ENCODE measurements at places on chromosomes 12 and 14. TPM values are rescaled to one million over a fixed set of nuclear protein-coding genes. Genes with fewer than 3 reads are reported as not detected.

GRCh38 chr12:121786440-121786825 is 7.1 kb downstream of the RHOF start:
- DNase-seq: peak; percentile 98

- no peak for DNase-seq
Measured at GRCh38 chr12:44370982-44371381, 505.1 kb downstream of the NELL2 start.

The KCNMB4 gene
- total RNA-seq: 3.0 TPM

- DNase-seq: peak; percentile 62
Measured at GRCh38 chr12:13233830-13234641, 37.5 kb downstream of the EMP1 start.

DNA sequence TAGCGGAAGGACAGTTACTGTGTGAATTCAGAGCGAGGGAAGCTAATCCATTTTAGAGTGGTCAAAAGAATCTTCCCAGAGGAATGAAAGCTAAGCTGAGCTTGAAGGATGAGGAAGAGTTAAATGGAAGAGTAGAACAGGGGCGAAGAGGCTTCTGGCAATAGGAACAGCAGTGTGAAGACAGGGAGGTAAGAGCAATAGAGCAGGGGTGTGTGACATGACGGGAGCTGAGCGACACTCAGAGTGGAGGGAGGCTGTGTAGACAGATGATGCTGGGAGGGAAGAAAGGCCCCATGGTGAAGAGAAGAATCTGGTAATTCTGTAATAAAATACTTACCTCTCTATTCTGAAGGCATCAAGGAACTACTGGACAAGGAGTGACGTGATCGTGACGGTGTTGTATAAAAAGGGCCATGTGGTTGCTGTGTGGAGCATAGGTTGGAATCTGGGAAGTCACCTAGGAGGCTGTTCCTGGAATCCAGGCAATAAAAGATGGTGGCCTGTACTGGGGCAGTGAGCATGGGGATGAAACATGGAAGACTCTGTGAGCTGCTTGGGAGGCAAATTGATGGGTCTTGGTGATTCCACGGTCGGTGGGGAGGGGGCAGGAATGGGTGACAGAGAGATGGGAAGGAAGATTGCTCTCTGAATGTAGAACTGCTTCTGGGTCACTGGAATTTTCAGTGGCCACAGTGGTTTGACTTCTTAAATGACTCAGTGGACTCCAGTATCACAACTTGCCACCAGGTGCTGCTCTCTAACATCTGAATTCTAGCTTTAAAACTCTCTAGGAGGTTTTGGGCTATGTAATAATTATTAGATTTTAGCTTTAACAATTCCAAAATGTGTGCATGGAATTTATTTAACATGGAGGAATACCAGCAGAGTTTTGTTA is 164.1 kb downstream of the ATP23 start:
- DNase-seq: peak; percentile 63

- DNase-seq: no peak
Measured at GRCh38 chr12:104171785-104172569, 34.0 kb upstream of the NFYB start.

GRCh38 chr12:71449373-71450070 is 9.9 kb downstream of the LGR5 start:
- DNase-seq: no peak

- DNase-seq: no peak
Measured at GRCh38 chr14:90644882-90645281, 171.3 kb downstream of the TTC7B start.

DNA sequence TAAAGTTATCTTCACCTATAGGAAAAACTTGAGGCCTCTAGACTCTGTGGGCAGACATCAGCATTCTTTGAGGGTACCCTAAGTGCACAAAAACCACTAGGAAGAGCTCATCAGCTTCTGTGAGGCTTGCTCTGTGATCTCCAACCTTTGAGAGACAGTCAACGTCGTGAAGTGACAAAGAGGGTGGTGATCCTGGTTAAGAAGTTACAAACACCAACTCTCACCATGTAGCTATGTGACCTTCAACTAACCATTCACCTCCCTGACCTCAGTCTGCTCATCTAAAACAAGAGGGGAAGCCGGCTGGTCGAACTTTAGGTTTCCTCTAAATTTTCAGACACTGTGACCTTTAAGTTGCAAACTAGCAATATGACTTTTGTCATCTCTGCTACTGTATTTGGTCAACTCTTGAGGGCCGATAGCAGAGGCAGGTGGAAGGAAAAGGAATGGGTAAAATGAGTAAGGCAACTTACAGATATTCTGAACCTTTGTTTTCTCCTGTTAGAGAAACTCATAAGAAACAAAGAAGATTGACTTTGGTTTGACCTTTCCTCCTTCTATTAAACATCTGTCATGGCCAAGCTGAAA is 103.2 kb upstream of the PARP11 start:
- DNase-seq: no peak

The NIN gene
- 7.1 TPM for total RNA-seq

The FSCB gene
- total RNA-seq: not detected

DNA sequence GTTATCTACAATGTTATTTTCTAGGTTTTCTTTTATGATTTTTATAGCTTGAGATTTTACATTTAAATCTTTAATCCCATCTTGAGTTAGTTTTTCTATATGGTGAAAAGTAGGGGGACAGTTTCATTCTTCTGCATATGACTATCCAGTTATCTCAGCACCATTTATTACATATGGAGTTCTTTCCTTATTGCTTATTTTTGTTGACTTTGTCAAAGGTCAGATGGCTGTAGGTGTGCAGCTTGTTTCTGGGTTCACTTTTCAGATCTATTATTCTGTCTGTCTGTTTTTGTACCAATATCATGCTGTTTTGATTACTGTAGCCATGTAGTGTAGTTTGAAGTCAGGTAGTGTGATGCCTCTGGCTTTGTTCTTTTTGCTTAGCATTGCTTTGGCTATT is 477.3 kb downstream of the TMEM117 start:
- DNase-seq: no peak

DNA sequence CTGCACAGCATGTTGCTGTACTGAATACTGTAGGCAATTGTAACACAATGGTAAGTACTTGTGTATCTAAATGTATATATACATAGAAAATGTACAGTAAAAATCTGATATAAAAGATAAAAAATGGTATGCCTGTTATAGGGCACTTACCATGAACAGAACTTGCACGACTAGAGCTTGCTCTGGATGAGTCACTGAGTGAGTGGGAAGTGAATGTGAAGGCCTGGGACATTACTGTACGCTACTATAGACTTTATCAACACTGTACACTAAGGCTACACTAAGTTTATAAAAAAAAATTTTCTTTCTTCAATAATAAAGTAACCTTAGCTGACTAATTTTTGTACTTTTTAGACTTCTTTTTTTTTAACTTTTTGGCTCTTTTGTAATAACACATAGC is 24.2 kb upstream of the NEDD1 start:
- peak; percentile 70 for DNase-seq

- DNase-seq: peak; percentile 73
Measured at GRCh38 chr12:88493636-88494035, 86.6 kb downstream of the KITLG start.

DNA sequence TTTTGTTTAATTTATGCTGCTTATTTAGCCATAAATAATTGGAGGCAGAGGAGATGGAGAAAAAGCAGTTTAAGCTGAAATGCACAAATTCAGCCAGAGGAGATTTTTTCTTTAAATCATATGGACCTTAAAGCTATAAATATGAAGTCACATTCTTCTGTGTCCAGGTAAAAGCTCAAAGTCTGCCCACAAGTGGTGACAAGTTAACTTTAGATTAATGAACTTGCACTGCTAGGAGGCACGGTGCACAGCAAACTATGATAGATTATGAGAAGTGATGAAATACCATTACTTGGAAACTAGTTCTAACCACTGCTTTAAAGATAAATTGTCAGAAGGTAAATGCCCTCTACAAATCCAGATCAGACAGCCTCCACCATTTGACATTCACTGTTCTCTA is 69.0 kb downstream of the IFT81 start:
- no peak for DNase-seq

DNA sequence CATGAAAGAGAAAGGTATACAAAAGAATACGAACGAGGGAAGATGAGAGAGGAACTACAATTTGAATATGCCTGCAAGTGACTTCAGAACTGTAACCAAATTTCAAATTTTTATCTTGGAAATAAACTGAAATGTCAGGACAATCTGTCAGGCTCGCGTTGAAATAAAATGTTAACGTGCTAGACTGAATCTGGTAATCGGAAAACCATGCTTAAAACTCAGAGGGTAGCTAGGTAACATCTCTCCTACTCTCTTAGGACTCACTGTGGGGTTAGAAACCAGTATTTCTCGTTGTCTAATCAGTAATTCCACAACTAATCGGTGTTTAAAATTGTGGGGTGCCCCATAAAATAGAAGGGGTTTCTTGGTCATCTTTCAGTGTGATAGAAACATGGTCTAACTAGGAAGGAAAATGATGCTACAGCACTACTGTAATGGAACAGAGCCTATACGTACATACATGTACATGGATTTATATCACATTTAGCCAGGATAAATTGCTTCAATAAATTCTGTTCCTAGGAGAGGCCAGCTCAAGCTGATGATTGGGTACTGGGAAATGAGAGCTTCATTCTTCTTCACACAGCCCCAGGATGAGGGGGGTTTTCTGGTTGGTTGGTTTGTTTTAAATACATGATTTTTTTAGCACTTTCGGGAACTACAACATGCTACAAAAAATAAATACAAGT is 23.9 kb downstream of the ATF7 start:
- no peak for DNase-seq

DNA sequence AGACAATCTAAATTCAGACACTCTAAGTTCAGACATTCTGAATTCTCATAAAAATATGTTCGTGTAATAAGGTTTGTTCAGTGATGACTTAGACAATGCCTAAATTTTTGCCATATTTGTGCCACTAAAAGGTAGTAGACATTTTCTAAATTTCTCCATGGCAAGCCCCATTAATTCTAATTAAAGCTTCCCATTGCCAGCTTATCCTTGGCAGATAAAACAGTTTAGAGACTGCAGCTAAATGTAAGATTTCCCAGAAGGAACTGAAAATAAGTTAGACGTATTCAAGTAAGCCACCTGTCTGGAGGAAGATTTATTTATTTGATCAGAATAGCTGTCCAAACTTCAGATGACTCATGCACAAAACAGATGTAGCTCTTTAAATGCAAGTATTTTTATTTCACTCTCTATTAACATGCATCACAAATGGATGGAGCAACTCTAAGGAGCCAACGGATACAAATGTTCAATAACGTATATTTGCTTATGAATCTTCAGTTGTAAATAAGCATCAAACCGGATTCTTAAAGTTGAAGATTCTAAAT is 130.4 kb downstream of the SLC2A13 start:
- peak; percentile 5 for DNase-seq

DNA sequence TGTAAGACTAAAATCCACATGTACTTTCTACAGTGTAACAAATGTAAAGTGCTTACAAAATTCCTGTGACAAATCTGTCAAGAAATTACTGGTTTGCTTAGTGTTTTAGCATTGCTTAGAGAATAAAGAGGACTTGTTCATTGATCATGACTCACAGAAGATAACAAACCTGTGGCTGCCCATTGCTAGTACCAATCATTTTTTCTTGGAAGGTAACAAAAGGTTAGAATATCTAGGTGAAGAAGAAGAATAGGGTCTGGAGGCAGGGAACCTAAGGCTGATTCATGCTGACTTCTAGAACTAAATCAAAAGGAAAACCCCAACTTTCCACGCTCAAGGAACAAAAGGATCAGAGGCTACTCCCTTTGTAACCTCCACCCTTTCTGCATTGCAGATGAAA is 232.7 kb upstream of the ABCD2 start:
- DNase-seq: no peak

DNA sequence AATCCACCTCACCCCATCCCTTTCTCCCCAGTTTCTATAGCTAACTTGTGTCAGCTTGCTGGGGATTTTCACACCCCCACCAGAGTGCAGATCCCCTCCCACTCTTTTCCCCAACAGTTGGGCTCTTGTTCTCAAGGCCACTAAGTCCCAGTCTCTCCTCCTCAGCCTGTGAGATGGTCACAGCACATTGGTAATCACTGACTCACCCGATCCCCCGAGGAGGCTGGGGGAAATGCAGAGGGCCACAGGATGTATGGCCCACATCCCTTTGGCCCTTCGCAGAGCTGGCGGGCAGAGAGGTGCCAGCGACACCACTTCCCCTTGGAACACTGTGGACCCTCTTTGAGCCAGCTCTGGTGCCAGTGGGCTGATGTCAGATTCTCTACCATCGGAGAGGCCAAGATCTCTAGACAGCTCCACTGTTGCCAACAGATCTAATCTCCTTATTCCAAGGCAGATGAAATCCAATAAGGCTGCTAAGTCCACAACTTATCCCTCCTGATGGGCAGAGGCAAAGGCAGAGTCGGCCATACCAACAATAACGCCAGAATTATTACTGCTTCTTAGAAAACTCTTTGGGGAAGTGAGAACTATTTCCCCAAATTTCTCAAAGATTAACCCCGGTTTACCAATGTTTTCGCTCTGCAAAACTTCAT is 1.6 kb downstream of the FMNL3 start:
- peak; percentile 89 for DNase-seq

- DNase-seq: no peak
Measured at GRCh38 chr14:60313093-60313492, 64.1 kb downstream of the PPM1A start.

The PRB2 gene
- total RNA-seq: not detected

DNA sequence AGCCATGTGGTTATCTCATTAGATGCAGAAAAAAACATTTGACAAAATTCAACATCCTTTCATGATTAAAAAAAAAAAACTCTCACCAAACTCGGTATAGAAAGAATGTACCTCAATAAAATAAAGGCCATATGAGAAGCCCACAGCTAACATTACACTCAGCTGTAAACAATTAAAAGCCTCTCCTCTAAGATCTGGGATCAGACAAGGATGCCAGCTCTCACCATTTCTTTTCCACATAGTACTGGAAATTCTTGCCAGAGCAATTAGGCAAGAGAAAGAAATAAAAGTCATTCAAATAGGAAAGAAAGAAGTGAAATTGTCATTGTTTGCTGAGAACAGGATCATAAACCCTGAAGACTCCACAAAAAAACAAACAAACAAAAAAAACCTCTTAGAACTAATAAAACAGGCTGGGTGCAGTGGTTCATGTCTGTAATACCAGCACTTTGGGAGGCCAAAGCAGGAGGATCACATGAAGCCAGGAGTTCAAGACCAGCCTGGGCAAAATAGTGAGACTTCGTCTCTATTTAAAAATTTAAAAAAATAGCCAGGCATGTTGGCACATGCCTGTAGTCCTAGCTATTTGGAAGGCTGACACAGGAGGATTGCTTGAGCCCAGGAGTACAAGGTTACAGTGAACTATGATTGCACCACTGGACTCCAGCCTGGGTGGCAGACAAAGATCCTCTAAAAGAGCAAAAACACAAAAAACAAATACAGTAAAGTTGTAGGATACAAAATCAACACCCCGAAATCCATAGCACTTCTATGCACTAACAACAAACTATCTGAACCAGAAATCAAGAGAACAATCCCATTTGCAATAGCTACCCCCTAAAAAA is 114.4 kb downstream of the FOXA1 start:
- no peak for DNase-seq

DNA sequence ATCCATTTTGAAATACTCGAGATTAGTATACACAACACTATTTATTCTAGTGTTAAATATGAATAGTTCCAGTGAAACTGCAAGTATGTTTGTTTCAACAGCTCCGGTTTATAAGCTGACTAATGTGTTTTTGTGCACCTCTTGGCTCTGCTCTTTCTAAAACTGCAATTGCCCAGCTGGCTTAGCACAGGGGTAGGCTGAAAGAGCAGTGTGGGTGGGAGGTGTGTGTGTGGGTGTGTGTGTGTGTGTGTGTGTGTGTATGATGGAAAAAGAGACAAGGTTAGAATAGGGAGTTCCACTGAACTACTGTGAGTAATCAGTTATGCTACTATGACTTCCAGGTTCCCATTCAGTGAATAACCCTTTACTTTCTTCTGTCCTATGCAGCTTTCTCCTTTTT is 37.8 kb upstream of the DDHD1 start:
- DNase-seq: no peak

All from M059J (cell line).